Fibroblast of skin of left biceps (primary cell): ENCODE measurements at places on chromosomes 6 and 20.

GRCh38 chr6:106359959-106360409, 533 bp upstream of the CRYBG1 start:
- no peak for DNase-seq

DNA sequence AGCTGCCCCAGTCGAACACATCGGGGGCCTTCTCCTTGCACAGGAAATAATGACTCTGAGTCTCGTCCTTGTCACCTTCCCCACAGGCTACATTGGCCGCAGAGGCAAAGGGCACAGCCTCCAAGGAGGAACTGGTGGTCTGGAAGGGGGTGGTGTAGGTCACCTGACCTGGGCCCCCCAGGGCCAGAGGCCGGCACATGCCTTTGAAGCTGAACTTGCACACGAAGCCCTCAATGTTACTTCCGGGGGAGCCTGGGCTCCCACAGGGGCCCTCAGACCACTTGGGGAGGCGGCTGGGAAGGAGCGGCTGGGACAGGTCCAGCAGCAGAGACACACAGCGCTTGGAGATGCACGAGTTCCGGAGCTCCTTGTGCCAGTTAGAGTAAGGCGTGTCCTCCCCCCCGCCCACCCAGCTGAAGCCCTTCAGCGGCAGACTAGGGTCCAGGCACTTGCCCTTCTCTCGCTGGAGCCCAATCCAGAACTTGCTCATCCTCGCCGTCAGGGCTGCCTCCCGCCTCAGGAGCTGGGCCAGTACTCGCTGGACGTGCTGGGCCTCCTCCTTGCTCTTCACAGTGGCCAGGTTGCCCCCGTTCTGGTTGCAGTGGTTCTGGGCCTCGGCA, 578 bp downstream of the CD93 start:
- DNase-seq = no peak

DNA sequence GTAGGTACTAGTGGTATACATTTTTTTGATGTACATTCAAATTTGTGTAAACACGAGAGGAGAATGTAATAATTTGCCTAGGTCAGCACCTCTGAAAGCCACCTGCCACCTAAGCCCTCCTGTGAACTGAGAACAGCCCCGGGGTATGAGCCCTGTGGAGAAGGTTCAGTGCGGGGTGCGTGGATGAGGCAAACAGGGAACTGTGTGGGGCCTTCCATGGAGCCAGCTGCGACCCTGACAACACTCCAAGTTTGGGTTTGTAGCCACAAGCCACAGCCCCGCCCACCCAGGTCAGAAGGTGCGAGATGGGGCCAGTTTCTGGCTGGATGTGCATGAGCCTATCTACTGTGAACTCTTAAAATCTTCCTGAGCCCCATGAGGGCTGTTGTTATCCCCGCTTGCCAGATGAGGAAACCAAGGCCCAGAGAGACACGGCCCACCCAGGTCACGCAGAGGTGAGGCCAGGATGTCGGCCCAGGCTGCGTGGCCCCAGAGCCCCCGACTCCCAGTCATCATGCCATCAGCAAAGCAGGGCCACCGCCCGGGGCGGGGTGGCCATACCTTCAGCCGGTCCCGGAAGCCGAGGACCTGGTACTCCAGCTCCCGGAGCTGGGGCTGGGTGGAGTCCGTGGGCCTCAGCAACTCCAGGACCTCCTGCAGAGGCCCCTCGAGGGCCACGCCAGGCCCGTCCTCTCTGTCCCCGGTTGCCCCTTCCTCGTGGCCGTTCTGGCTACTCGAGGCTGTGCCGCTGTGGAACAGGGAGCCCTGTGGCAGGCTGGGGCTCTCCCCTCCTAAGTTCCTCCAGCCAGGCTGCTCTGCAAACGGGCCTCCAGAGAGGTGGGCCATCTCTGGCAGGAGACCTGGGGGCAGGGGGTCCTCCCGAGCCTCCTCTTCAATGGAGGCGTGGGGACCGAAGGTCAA, 89.6 kb downstream of the RIPOR3 start:
- DNase-seq = no peak

GRCh38 chr6:169115632-169116031, 138.0 kb downstream of the THBS2 start:
- no peak for DNase-seq

DNA sequence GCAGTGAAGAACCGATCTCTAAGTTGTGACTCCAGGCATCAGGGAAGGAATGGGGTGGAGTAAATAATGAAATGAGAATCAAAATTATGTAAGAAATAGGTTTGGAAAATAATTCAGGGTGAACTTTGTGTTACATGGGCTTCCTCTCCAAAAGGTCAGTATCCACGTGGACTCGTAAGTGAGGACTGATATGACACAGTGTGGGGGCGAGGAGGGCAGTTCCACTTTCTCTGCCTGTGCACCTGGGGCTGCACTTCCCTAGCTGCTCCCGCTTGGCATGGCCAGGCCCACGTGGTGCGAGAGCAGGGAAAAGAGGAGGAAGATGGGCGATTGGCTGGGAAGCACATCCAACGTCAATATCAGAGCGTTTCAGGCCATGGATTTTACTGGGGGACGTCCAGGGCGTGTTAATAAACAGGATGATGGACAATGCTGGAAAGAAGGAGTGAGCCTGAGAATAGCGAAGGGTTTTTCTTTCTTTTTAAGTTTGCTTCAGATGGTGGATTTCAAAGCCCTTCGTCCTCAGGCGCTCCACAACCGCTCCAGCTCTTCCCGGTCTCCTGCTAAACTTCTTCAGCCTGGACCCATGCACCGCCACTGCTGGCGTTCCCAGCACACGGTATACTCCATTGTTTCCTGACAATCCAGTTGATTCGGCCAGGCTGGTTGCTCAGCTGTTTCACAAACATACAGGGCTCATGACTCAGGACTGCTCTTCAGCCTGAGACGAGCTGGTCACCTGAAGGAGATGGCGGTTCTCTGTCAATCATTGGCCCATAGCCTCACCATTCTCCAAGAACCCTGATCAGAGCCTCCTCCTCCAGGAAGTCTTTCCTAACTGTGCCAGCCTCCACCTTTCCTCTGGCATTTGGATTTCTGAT, 11.8 kb downstream of the CCR6 start:
- no peak for DNase-seq

GRCh38 chr20:64166721-64167615, 2.7 kb downstream of the MYT1 start:
- DNase-seq = no peak

DNA sequence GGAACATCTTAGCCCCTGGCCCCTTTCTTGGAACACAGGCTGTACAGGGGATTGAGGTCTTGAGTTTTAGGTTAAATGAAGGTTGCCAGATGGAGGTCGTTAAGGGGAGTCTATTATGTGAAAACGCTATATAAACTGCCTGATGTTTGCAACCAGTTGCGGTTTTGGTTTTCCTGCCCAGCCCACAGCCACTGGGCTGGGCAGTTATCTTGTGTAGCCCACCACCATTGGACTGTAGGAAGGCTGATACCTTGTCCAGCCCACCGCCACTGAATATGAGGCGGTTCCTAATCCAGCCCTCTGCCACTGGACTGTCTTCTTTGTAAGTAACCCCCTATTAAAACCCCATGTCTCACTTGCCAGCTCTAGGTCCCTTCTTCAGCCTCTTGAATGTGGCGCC, 42.3 kb upstream of the COL21A1 start:
- no peak for DNase-seq

DNA sequence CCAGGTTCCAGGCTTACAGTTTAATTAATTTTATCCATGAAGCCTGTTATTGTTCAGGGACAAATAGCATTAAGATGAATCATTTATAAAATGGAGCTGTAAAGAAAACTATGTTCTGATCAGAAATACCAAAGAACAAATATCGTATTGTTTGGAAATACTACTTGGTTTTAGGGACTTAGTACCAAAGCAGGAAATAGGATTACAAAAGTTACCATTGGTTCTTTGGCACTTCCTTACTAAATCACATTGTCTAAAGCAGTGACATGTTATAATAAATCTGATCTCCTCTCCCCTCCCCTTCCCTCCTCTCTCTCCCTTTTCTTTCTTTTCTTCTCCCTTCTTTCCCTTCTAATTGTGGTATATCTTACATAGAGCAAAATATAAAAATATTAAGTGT, 29.6 kb downstream of the CRYBG1 start:
- no peak for DNase-seq

DNA sequence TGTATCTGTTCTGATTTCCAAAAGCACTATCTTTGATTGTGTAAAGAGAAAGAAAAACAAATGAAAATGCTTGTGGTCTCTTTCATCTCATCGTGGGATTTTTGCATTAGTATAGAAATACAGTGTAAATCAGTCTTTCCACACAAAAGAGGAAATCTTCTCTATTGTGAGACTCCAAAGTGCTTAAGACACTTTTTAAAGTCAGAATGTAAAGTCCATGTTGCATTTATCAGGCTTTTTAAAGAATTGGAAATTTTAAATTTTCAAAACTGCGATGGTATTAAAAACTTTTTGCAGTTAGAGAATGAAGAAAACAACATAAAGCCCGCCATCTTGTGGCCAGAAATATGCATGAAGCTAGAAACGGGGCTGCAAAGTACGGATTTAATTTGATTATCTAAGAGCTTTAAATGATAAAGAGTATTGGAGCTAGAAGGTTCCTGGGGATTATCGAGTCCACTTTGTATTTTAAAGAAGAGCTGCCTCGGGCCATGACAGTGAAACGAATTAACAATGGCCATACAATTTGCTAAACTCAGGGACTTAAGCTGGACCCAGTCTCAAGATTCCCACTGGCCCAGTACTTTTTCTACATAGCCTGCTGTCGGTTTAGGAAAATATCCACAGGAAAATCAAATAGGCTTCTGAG, 339.6 kb downstream of the ARHGAP18 start:
- peak; percentile 5 for DNase-seq

GRCh38 chr6:10626154-10626741, 68.2 kb downstream of the C6orf52 start:
- DNase-seq = no peak

- no peak for DNase-seq
Observed at GRCh38 chr6:27966044-27966443, 9.0 kb downstream of the OR2B6 start.

DNA sequence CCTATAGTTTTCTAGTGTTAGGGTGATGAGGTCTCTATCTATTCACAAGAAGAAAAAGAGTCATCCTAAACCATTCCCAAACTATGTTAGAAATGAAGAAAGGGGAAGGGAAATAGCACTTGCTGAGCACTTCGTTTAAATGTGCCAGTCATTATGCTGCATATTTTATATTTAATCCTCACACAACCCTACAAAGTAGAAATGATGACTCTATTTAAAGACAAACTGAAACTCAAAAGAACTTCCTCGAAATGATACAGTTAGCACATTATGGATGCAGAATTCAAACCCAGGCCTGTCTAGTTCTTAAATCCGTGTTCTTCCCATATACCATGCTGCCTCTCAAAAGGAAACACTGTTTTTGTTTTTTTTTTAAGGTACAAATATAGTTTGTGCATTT, 174.6 kb downstream of the GMPR start:
- DNase-seq = no peak

DNA sequence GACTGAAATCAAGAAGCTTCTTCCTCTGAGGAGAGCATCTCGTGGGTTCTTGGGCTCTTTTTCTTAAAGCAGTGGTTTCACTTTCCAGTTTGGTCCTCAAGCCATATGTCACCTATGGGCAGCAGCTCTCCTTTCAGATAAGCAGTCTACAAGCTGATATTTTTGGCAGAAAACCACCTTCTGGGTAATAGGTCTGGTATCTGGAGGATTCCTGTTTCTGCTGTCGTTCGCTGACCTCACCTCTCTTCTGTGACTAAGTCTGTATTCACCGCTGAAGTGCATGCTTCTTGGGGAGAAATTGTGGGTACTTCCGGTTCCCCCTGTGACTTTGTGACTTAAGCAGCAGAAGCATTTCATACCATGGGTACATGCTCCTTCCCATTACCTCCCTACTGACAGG, 193.6 kb downstream of the EDN1 start:
- no peak for DNase-seq

DNA sequence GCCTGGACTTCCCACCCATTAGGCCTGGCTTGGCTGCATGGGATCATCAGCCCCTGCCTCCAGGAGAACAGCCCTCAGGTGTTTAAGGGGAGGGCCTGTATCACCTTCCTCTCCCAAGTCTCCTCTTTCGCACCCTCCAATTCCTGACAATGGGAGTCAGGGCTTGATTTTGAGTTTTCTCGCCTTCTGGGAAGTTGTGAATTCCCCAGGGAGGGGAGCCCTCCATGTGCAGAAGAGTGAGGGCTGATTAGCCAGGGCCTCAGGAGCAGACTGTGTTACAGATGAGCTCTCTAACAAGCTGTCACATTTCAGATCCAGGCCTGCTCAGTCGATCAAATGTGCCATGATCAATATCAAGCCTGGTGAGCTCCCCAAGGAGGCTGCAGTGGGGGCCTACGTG, 42.4 kb downstream of the CNBD2 start:
- DNase-seq = no peak

GRCh38 chr6:150987855-150988464, 122.5 kb downstream of the MTHFD1L start:
- no peak for DNase-seq

DNA sequence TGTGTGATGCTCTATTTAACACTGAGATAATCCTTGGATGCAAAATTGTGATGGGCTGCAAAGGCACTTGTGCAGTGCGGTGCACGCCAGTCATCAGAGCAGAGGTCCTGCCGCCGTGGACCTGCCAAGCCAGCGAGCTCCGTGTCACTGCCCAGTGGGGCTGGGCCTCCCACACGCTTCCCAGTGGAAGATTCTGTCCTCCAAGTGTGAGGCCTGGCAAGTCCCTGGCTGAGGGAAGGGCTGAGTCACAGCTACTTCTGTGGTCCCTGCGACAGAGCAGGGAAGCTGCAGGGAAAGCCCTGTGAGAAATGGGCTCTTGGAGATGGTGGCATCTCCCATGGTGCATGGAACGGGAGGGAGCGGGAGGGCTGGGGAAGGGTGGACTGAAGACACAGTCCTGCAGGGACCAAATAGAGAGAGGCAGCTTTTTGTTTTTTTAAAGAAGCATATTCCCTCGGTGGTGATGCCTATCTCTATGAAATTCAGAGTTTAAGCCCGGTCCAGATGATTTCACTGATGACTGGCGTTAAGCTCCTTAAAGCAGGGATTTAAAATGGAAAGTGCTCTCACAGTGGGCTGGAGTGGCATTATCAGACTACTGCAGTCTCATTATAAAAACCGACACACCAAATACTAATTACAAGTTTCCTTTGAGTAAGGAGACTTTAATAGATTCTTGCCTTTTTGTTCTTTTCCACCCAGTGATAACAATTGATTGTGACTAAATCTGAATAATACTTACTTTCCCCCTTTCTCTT, 413.7 kb downstream of the QKI start:
- no peak for DNase-seq

GRCh38 chr20:17479063-17479657, 52.0 kb downstream of the BFSP1 start:
- DNase-seq = no peak

GRCh38 chr6:32087574-32088486, 21.3 kb downstream of the TNXB start:
- no peak for DNase-seq
